Activated CD4-positive, alpha-beta T cell treated with anti-CD3 and anti-CD28 coated beads, Interleukin-2, amount 10 ng/mL, durations not matched to agents 7 days and 5 days (primary cell): ENCODE measurements at places on chromosomes 4 and X. TPM values are rescaled to one million over a fixed set of nuclear protein-coding genes. Genes with fewer than 3 reads are reported as not detected.

MAP3K15 gene
- total RNA-seq = 0.07 TPM

DNA sequence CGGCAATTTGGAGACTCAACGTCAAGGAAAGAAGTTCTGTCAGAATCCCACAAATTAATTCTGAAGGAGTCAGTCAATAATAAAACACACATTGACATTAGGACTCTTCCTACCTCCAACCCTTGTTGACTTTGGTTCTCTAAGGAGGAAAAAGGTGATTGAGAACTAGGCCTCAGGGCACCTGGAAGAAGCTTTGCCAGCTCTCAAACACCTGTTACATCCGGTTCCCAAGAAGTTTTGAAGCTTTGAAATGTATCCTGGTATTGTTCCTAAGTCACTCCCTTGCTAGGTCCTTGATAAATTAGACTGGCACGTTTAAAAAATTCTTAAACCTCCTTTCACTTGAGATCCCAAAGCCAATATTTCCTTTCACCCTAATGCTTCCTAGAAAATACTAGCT lies 1.7 kb upstream of the CCDC160 start:
- DNase-seq = no peak

DNA sequence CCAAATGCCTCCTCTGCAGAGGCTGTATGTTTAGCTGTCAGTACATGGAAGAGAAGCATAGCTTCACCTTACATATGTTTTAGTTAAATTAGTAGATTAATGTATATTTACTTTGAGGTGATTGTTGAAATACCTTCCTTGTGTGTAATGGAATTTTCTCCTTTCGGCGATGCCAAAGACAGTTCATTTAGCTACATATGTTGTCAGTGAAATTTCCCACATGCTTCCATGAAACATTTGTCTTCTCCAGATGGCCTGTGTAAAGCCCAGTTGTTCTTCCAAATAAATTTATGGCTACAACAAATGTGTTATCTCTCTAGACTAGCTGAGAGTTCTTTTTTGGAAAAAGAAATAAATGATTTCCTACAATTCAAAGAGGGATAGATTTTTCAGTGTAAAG lies 95.2 kb downstream of the GPAT3 start:
- no peak for DNase-seq

DNA sequence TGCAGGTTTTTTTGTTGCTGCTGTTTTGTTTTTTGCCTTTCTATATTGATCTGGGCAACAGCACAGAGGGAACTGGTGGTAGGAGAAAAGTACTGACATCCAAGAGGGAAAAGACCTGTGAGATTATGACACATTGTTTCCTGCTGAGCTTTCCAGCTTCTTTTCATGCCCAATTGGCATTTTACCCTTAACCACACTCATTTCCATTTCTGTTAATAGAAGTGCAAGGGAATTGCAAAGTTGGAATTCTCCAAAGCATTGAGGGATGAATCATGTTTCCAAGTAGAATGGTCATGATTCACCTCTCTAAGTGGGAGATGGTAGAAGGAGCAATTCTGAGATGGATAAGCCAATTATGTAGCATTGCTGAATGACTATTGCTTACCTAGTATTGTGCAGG lies 161.5 kb downstream of the PPARGC1A start:
- no peak for DNase-seq

GRCh38 chr4:140395668-140396067 lies 22.2 kb downstream of the SCOC start:
- DNase-seq = no peak

- DNase-seq = no peak
Measured at GRCh38 chr4:128770807-128771206, 38.7 kb upstream of the JADE1 start.

- DNase-seq = no peak
Measured at GRCh38 chr4:164753873-164754488, at the start of gene SMIM31. TSS of gene SMIM31 (plus strand) at chr4:164754131. CDS start at chr4:164770444, 16,313 bp downstream.

DNA sequence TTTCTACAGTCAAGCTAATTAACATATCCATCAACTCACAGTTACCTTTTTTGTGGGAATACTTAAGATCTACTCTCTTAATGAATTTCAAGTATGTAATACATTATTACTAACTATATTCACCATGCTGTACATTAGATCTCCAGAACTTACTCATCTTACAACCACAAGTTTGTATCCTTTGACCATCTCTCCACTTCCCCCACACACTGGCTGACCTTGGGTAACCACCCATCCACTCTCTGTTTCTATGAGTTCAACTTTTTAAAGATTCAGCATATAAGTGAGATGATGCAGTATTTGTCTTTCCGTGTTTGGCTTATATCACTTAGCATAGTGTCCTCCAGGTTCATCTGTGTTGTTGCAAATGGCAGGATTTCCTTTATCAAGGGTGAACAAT lies 30.5 kb upstream of the MAGED1 start:
- no peak for DNase-seq
